ENCODE measurements at places on chromosomes 7 and 10.

GRCh38 chr7:114481999-114482398, 67.4 kb downstream of the FOXP2 start:
- DNase-seq, result no peak

DNA sequence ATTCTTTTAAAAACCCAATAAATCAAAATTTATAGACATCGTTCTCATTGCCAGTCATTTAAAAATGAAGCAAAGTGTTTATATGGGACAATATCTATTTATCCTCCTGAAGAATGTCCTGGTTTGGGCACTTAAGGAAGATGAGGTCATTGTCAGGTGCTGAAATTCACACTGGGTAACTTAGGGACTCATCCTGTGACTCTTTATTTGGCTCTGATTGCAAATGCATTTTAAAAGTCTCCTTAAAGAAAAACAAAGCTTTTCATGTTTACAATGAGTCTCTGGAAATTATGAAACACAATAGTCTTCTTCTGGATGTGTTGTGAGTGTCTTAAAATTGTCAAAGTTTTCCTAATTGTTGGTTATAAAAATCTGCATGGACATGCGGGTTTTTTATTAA, 69.5 kb upstream of the GPR158 start:
- DNase-seq, result no peak

GRCh38 chr7:1172666-1173523, 12.9 kb upstream of the ZFAND2A start:
- no peak for DNase-seq

- DNase-seq, result peak; percentile 97
Observed at GRCh38 chr10:78033637-78034470, at the start of gene RPS24. Gene RPS24 (plus strand): TSS chr10:78033863. CDS start chr10:78033902, 39 bp downstream.

GRCh38 chr10:99562631-99563030, 29.9 kb downstream of the NKX2-3 start:
- no peak for DNase-seq

- peak; percentile 98 for DNase-seq
Observed at GRCh38 chr7:112081778-112082177, 124.4 kb downstream of the DOCK4 start.

- DNase-seq, result no peak
Observed at GRCh38 chr7:64874562-64875250, 28.4 kb upstream of the ZNF273 start.
